Uterus (tissue), 4 donors: ENCODE measurements at places on chromosomes 1 and 21. TPM values are rescaled to one million over a fixed set of nuclear protein-coding genes. Genes with fewer than 3 reads are reported as not detected.

- no peaks in the 10 kb centered on the region for H3K27me3 ChIP-seq
- no peaks in the 10 kb centered on the region for H3K4me1 ChIP-seq
- H3K27ac ChIP-seq: peak overlapping the region; percentile 59
- no peaks in the 10 kb centered on the region for H3K36me3 ChIP-seq
Measured at GRCh38 chr1:54476530-54477109, 70.4 kb upstream of the SSBP3 start.

GRCh38 chr1:51297401-51298321, 32.7 kb downstream of the TTC39A start:
- no peak for DNase-seq
- H3K27ac ChIP-seq: no peak overlapping the region
- H3K4me3 ChIP-seq: peak overlapping the region; percentile 35
- no peaks in the 10 kb centered on the region for H3K27me3 ChIP-seq

DNA sequence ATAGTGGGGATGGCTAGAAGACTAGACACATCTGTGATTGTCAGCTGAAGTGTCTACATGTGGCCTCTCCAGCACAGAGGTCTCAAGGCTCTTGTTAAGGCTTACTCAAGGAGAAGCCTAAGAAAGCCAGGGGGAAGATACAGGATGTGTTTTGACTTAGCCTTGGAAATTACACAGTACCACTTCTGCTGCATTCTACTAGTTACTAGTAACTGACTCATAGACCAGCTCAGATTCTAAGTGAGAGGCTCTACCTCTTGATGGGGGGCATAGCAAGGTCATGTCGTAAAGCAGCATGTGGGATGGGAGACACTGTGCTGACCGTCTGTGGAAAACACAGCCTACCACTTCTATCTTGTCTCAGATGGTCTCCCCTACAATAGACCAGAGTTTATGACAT, 99.5 kb downstream of the UBE2U start:
- H3K27me3 ChIP-seq: no peaks in the 10 kb centered on the region
- DNase-seq: no peak
- H3K4me3 ChIP-seq: no peak overlapping the region
- H3K4me1 ChIP-seq: no peaks in the 10 kb centered on the region
- H3K27ac ChIP-seq: no peak overlapping the region

The CRYAA gene
- total RNA-seq: not detected
